NCI-H1417 (cell line): ENCODE measurements at places on chromosomes 1 and 21.

- peak; percentile 43 for DNase-seq
These were observed 160.6 kb upstream of the USP24 start for GRCh38 chr1:55375617-55376258.

DNA sequence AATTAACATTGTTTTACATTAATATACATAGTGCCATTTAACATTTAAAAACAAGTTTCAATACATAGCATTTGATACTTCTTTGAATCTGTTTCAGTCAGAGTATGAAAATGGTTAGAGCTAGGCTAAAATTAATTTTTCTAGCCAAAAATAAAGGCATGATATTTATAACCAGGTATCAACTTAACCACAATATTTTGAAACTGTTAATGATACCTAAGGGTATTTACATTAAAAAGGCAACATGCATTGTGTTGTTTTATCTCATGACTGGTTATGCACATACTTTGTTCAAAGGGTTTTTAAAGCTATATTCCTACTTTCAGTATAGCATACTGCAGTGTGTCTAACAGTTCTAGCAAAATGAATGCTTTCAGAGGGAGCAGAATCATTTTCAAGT, 130.0 kb downstream of the HS2ST1 start:
- DNase-seq = no peak

DNA sequence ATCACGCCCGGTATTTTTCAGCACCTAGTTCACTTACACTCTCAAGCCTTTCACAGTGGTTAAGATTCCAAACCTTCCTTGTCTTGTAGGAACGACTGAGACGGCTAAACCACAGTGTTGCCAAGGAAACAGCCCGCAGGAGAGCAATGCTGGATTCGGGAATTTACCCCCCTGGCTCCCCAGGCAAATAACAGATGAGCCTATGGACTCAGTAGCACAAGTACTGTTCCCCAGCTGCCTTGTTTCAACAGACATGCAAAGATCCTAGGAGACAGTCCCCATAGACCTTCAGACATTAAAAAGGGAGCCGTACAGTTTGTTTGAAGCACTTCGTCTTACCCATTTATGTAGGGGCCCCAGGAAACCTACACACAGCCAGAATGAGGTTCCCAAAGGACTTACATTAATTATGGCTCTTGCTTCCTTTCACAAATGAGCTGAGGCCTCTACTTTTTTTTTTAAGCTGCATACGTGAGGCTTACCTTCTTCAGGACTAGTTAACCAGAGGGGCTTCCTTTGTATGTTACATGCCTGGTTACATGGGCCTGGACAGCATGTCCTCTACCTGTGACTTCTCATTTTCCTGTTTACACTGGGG, 2.7 kb downstream of the SNAPIN start:
- no peak for DNase-seq

- DNase-seq = no peak
These were observed 248.6 kb downstream of the MATN1 start for GRCh38 chr1:30474818-30475200.

GRCh38 chr1:109821221-109821669, 57.5 kb upstream of the EPS8L3 start:
- no peak for DNase-seq

- no peak for DNase-seq
These were observed 186.7 kb downstream of the TOMM20 start for GRCh38 chr1:234942012-234942332.

DNA sequence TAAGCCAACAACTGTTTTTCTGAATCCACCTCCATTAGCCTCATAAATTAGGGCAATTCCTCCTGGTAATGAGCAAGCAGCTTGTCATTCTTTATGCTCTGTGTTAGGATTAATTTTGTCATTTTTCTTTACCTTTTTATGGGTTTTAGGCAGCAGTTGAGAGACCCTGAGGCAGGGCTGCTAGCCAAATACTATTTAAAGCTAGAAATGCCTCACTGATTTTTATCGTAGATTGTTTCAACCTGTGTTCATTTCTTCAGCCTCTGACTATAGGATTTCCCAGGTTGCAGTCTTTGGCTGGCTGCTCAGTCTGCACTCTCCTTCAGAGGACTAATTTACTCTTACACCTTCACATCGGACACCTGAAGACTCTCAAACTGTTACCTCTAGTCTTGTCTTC, 61.9 kb upstream of the RABGAP1L start:
- no peak for DNase-seq

- no peak for DNase-seq
These were observed 129.1 kb downstream of the S1PR1 start for GRCh38 chr1:101365878-101366277.

GRCh38 chr1:1421147-1421906, at the start of gene ANKRD65:
Gene ANKRD65 (minus strand): TSS chr1:1421276. CDS start chr1:1421005, 271 bp downstream.
- peak; percentile 25 for DNase-seq

GRCh38 chr1:206513312-206514111, 6.2 kb downstream of the RASSF5 start:
- peak; percentile 13 for DNase-seq

- DNase-seq = no peak
These were observed 507.6 kb downstream of the PTPRU start for GRCh38 chr1:29743931-29744330.

GRCh38 chr1:202584707-202585589, 125.3 kb downstream of the SYT2 start:
- DNase-seq = no peak

DNA sequence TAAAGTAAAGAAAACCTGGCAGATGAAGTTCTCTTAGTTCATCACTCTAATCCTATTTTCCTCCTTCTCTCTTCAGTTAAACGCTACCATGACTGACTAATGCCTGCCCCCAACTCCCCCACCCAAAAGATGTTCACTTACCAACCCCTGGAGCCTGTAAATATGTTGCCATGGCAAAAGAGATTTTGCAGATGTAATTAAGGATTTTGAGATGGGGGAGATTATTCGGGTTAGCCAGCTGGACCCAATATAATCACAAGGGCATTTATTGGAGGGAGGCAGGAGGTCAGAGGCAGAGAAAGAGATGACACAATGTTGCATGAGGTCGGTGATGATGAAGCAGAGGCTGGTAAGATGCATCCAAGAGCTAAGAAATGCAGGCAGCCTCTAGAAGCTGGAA, 69.3 kb upstream of the PPP2R5A start:
- no peak for DNase-seq

DNA sequence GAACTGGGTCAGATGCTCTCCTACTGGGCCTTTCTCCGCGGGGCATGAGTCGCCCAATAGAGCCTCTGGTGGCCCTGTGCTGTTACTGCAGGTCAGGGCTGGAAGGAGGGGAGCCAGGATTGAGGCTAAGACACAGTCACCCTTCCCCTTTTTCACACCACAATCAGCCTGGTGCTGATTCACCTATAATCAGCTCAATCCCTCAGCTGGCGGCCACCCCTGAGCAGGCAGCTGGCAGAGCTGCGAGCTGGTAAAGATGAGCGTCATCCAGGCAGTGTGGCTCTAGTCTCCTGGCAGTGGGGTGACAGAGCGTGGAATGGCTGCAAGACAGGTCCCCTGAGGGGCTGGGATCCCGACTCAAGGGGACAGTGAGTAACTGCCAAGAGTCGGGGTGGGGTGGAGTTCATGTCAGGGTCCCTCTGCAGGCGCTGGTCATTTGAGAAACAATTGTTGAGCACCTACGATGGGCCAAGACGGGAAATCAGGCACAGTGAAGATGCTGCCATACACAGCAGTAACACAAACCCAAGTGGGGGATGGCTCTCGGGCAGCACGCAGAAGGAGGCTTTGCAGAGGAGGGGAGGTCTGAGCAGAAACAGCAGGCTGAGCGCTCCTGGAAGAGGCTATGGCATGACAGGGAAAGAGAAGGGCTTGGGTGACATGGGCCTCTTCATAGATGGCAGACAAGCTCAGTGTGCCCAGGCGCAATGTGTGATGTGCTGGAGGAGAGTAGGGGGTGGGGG, 21.8 kb downstream of the ATF3 start:
- DNase-seq = peak; percentile 19

DNA sequence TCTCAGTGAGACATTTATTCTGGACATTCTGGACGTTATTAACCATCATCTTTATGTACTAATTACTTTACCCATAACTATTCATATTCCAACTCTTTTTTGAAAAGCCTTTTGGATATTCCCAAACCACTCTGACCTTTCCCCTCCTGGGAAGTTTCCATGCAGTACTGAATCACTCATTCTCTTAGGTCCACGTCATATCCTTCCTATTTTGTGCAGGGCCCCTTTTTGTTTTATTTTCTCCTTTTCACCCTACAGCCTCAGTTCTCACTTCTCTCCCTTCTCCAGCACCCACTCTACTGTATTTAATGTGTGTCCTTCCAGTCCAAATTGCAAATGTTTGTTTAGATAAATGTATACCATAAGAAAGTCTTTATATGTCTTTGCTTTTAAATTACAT, 16.4 kb upstream of the ATP1A1 start:
- DNase-seq = no peak

GRCh38 chr1:168792142-168792541, 63.1 kb upstream of the DPT start:
- no peak for DNase-seq

DNA sequence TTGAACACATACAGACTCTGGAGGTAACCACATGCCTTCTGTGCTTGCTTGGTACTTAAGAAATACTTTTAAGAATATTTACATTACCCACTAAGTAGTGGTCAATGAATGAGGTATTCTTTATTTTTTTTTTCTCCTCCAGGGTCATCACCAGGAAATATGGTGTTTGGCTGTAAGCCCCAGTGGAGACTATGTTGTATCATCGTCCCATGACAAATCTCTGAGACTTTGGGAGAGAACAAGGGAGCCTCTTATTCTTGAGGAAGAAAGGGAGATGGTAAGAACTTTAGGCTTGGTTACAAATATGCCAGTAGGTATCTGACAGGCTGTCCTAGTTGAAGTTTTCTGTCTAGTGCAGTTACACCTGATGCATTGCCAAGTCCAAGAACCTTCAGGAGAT, 22.8 kb downstream of the WDR3 start:
- no peak for DNase-seq

GRCh38 chr21:18245464-18245967, 883 bp downstream of the CHODL start:
- peak; percentile 74 for DNase-seq

GRCh38 chr1:149927056-149927562, 494 bp downstream of the SF3B4 start:
- no peak for DNase-seq

- DNase-seq = no peak
These were observed 114.5 kb downstream of the LRRC40 start for GRCh38 chr1:70090875-70091274.

DNA sequence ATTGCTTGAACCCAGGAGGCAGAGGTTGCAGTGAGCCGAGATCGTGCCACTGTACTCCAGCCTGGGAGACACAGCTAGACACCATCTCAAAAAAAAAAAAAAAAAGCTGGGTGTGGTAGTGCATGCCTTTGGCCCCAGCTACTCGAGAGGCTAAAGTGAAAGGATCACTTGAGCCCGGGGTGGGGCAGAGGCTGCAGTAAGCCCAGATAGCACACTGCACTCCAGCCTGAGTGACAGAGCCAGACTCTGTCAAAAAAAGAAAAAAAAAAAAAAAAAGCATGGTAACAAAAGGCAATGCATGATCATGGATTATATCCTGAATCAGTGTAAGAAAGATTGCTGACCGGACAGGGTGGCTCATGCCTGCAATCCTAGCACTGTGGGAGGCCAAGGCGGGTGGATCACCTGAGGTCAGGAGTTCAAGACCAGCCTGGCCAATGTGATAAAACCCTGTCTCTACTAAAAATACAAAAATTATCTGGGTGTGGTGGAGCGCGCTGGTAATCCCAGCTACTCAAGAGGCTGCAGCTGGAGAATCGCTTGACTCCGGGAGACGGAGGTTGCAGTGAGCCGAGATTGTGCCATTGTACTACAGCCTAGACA, 76.3 kb downstream of the RUSC1 start:
- peak; percentile 53 for DNase-seq

DNA sequence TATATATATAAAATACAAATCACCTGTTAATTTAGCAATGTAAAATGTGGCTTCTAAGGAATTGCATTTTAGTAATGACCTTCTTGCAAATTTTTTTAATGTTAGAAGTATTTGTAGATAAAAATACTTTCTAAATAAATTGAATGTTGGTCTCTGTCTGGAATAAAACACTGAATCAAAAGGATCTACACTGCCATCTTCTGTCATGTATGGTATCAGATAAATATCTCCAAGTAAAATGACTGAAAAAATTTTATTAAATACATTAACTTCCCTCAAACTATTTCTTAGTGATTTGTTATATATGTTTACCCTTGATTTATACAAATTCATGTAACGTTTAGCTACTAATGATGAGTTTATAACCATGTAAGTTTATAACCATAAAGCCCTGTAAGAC, 2029.3 kb downstream of the MRPL39 start:
- no peak for DNase-seq

DNA sequence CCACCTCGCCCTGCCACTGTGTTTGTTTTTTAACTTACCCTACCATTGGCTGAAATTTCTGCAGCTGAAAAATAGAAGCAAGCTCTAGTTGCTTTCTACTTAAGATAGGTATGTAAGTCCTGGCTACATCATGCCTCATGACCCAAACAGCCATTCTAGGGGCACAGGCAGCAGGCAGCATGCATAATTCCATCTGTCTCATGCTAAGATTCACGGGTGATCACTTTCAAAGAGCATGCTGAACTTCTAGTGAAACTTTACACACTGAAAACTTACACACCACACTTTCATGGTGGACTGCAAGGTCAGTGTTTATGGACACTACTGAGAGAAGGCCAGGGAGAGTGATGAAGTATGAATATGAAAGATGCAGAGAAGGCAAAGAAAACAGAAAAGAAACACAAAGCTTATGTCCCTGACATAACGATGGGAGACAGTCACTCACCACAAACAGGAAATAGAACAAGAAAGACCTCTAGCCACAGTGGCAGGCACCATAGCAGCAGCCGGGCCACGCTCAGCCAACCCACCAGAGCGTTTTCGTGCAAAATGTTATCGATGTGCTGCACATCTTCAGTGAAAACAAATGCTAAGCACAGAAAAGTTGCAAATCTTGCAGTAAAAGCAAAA, 102.3 kb upstream of the TIAM1 start:
- no peak for DNase-seq

- DNase-seq = no peak
These were observed 44.1 kb upstream of the RAB3GAP2 start for GRCh38 chr1:220316305-220316704.

DNA sequence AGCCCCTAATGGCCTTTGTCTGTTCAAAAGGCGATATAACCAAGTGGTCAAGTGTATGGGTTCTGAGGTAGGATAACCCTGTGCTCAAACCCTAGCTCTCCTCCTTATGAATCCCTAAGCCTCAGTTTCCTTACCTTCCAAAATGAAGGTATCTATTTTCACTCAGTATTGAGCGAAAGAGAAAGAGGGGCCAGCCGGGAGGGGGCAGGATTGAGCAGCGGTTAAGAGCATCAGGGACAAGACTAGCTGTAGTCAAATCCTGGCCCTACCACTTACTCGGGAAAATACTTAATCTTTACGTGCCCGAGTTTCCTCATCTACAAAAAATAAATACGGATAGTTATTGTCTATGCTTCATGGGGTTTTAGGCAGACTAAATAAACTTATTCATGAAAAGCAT, 25.7 kb downstream of the LY9 start:
- no peak for DNase-seq

GRCh38 chr1:172929006-172929405, 121.7 kb downstream of the TNFSF18 start:
- DNase-seq = no peak
